ENCODE measurements at places on chromosomes 3 and 15.

GRCh38 chr3:189512039-189512438, 119.2 kb upstream of the TP63 start:
- no peak for DNase-seq

DNA sequence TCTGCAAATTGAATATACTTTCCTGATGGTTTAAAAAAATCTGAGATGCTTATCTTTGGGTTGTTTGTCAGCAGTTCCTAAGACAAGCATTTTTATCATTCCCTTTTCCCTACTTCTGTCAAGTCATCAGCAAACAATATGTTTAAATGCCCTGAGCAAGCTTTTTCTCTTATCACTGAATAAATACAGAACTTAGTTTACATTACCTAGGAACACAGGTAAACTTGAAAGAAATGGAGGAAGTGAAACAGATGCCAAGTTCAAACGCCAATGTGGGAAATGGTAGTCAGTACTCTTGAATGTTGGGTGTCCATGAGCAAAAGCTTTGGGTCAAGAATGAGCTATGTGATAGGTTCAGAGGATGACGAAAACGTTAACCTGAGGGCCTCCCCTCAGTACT, 17.2 kb upstream of the TCAIM start:
- no peak for DNase-seq

GRCh38 chr15:22973286-22973685, 6.9 kb downstream of the CYFIP1 start:
- DNase-seq: no peak

GRCh38 chr15:70121624-70122302, 24.0 kb upstream of the TLE3 start:
- DNase-seq: no peak

GRCh38 chr15:96038650-96039049, 291.9 kb upstream of the NR2F2 start:
- DNase-seq: no peak

DNA sequence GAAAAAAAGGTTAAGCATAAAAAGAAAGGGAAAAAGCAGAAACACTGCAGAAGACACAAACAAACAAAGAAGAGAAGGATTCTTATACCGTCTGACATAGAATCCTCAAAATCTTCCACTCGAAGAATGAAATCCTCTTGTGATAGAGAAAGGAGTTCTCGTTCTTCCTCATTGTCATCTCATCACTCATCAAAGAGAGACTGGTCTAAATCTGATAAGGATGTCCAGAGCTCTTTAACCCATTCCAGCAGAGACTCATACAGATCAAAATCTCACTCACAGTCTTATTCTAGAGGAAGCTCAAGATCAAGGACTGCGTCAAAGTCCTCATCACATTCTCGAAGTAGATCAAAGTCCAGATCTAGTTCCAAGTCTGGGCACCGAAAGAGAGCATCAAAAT, 16.5 kb upstream of the ZBTB47 start:
- no peak for DNase-seq

DNA sequence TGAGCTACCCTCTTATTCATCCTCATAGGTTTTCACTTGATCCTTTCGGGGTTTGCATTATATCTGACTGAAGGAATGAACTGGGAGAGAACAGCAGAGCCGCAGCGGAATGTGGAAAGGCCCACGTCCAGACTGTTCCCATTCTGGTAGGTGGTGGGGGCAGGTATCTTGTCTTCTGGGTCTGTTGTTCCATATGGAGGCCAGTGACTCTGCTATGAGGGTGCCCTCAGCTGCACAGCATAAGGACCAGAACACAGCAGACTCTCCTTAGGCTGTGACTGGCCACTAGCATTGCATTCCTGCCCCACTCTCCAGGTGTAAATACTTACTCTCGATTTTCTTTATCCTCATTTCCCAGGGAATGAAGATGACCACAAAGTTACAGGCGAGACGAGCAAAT, 12.1 kb downstream of the TMC3 start:
- DNase-seq: no peak
